Activated naive CD8-positive, alpha-beta T cell treated with anti-CD3 and anti-CD28 coated beads for 36 hours (primary cell): ENCODE measurements at places on chromosomes 2 and 18.

DNA sequence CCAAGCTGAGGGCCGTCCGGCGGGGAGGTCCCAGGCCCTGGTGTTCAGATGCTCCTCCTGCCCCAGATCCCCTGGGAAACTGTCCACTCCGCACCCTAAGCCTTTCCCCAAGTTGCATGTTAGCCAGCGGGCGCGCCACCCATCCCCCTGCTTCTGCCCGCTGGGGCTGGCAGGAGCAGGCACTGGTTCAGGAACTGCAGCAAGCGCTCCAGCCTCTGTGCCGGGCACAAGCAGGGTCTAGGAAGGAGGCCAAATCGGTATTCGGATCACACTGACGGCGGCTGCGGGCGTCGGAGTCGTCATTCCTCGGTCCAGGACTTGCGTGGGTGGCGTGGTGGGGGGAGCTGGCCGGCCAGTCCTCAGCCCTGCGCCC, 53.7 kb downstream of the FAM168B start:
- DNase-seq = no peak

DNA sequence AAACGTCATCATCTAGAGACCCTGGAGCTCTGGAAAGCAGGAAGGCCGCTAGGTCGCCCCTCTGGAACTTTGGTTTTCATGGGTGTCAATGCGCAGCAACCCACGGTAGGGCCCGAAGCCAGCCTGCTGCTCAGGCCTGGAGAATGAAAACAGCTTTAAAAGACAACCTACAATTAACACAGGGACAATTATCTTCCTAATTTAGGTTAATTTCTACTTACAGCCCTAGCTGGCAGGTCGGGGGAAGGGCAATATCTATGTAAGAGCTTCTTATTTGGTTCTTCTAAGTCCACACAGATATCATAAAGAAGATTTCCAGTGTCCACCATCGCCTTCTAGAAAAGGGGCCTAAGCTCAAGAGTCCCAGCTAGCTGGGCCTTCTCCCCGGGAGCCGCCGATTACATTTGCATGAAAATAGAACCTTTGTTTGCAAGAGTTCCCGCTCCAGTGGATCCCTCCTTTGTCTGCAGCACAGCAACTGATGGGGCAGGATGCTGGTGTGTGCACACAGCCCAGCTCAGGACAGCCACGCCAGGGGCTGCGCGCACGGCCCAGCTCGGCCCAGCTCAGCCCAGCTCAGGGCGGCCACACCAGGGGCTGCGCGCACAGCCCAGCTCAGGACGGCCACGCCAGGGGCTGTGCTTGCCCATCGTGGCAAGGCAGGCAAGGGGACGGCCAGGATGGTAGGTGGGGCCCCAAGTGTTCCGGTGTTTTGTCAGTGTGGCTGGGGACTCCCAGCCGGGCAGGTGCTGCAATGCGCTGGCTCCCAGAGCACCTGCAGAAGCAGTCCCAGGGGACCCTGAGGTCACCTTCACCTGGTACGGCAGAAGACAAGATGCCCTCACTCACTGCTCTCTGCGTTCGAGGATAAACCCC, 109.1 kb downstream of the HDAC4 start:
- DNase-seq = no peak

DNA sequence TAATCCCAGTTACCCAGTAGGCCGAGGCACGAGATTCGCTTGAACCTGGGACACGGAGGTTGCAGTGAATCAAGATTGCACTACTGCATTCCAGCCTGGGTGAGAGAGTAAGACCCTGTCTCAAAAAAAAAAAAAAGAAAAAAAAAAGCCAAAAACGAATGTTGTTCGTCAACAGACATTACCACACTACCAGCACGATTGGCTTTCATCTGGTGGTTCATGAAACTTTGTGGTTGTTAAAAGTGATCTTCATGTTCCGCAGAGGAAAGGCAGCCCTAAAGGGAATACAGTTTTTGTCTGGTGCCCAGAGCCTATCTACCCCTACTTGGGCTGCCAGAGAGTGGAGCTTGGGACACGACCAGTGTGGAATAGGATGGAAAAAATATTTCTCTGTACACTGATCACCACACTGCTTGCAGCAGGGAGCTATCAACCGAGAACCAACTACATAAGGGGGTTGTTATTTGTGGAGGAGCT, 13.6 kb upstream of the CXCR4 start:
- DNase-seq = no peak

GRCh38 chr18:79206444-79206843, 137.2 kb downstream of the ATP9B start:
- DNase-seq = no peak

GRCh38 chr2:10859278-10859677, 46.7 kb upstream of the PDIA6 start:
- DNase-seq = no peak

GRCh38 chr2:178428396-178428806, 22.6 kb downstream of the PRKRA start:
- no peak for DNase-seq

DNA sequence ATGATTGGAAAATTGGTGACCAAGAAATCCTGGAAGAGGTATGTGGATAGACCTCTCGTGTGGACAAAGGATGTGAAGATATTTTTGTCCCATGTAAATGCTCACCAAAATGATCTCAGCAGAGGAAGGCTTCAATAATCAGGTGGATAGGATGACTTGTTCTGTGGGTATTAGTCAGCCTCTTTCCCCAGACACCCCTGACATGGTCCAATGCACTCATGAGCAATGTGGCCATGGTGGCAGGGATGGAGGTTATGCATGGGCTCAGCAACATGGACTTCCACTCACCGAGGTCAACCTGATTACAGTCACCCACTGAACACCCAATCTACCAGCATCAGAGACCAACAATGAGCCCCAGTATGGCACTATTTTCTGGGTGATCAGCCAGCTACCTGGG, 20.2 kb downstream of the CHRNA1 start:
- DNase-seq = no peak

DNA sequence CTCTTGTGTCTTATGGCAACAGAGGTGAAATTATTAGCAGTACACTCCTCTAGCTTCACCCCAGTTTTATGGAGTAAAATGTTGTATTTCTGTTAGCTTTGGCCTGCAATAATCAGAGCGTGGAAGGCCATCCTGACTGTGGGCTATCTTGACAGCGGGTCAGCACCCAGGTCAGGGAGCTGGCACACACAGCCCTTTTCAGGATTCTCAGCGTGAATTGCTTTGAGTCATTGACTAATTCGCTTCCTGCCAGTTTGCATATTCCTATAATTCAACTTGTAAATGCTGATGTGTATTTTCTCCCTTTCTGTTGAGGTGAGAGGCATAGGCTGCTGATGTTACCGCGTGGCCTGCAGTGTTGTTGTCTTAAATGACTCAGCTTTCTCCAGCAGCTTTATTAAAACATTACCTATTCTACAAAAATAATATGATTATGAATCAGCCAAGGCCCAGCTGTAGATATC, 109.6 kb upstream of the EML6 start:
- DNase-seq = no peak

DNA sequence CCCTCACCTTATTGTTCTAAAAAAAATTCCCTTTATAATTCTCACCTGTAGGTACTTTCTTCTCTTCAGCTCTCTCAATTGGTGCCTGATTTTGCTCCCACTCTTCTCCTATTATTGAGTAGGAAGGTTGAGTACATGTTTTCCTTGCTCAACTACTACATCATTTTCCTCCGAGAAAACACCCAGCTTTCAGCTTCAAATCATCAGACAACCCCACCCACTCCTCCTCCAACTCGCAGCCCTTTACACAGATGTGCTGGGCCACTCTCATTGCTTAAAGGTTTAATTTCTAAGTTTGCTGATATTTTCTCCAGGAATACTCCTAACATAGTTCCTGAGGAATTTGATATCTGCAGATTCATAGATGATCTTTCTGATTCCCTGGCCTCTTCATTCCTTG, 734.4 kb upstream of the ZEB2 start:
- DNase-seq = no peak

DNA sequence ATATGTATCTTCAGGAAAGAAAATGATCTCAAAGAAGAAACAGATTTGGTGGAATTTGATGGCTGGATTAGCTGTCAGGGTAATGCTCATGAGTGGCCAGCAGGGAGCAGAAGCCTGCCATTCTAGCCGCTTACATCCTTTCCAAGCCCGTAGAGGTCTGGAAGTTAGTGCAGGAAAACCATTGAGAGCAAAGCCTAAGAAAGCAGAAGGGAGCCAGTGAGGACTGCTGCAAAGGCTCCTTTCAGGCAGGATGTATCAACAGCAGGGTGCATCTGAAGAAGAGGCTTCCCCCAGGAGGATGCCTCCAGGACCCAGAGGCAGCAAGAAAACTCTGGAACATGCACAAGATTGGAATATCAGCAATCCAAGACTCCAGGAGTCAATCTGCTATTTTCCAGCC, 22.9 kb upstream of the LBH start:
- peak; percentile 22 for DNase-seq

GRCh38 chr2:204274991-204275390, 270.3 kb upstream of the PARD3B start:
- DNase-seq = no peak

GRCh38 chr18:68387246-68387645, 327.7 kb downstream of the TMX3 start:
- no peak for DNase-seq

GRCh38 chr2:19762959-19763605, 138.7 kb downstream of the TTC32 start:
- no peak for DNase-seq

GRCh38 chr18:27447451-27447881, 262.4 kb upstream of the CHST9 start:
- no peak for DNase-seq

DNA sequence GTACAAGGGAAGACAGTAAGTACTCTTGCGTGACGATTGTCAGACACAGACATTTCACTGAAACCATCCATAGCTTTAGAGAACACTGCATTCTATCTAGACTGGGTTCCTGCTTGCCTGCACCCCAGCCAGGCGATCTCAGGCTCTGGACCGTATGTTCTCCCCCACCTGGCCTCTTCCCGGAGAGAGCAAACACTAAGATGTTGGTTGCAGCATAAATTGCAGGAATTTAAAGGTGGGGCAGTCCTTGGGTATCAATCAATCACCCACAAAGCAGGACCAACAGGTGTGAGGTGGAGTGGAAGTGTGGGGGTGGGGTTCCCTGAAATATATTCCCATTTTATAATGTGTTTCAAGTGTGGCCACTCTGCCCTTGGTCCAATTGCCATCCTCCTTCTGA, 103.6 kb upstream of the TGFA start:
- DNase-seq = no peak

GRCh38 chr2:98455494-98455976, 10.9 kb downstream of the INPP4A start:
- no peak for DNase-seq

- DNase-seq = no peak
Measured at GRCh38 chr2:233643128-233643527, 6.9 kb downstream of the UGT1A10 start.

DNA sequence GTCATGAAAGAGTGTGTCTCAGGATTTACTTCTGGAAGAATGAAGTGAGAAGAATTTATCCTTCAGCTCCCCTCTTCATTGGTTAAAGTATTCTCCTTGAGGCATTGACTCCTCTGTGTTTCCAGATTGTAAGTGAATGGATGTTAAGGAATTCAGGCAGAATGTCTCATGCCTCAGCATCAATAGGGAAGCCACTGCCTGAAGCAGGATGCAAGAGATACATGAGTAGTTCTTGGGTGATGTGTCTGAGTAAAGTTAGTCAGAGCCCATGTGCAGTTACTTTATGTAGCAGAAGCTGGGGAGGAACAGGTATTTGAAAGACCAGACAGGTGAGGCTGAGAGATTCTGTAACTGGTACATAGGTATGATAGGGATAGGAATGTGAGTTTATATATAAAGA, 34.0 kb upstream of the TMEFF2 start:
- no peak for DNase-seq

- DNase-seq = no peak
Measured at GRCh38 chr2:72979896-72980295, 62.6 kb downstream of the EMX1 start.

DNA sequence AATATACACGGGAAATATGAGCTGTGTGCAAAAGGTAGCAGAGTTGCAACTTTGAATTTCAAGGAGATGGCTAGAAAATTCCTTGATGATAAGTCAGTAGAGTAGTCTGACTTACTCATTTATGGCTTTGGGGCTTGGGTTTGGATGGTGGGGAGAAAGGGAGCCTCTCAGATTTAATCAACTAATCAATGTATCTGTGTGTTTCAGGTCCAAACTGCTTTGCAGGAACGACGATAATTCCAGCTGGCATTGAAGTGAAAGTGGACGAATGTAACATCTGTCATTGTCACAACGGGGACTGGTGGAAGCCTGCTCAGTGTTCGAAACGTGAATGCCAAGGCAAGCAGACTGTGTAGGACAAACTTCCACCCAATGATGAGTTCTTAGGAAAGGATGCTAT, 164.6 kb downstream of the VWC2L start:
- no peak for DNase-seq

DNA sequence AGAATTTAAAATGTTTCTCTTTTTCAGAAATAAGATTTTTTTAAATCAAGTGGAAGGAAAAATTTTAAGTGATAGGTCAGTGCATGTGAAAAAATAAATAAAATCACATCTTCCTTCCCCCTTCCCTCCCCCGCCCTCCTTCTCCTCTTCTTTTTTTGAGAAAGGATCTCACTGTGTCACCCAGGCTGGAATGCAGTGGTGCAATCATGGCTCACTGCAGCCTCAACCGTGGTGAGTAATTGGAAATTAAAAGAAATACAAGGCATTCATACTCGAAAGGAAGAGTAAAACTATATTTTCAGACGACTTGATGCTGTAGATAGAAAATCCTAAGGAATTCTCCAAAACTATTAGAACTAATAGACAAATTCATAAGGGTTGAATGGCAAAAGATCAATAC, 16.9 kb upstream of the CRACDL start:
- DNase-seq = no peak

DNA sequence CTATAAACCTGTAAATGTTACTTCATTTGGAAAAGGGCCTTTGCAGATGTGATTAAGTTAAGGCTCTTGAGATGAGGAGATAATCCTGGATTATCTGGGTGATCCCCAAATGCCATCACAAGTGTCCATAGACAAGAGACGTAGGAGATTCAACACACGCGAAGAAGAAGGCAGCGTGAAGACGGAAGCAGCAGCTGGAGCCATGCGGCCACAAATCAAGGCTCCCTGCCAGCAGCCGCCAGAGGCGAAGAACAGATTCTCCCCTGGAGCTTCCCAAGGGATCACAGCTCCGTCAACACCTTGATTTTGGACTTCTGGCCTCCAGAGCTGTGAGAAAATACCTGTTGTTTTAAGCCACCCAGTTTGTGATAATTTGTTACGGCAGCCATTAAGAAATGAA, 11.0 kb upstream of the VAPA start:
- no peak for DNase-seq

DNA sequence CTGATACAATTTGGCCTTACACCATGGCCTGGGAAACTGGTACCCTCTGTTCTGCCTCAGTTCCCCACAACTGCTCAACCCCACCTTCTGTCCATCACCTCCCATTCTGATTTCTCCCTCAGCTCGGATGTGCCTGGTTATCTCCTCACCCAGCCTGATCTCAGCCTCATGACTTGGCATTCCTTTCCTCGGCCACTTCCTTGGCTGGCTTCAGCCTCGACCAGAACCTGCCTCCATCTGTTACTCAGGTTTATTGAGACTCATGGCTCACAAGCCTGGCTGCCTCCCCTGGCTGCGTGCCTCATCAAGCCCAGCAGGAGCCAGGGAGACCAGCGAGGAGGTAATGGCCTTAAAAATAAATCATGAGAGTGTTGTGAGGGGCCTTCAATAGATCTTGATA, 356.2 kb upstream of the SPRED2 start:
- no peak for DNase-seq

GRCh38 chr2:38723173-38723572, 28.0 kb downstream of the SRSF7 start:
- DNase-seq = no peak
